ENCODE measurements at places on chromosomes 3 and 15. TPM values are rescaled to one million over a fixed set of nuclear protein-coding genes. Genes with fewer than 3 reads are reported as not detected.
A peak's percentile ranks its signal among the peaks of the same experiment; 100 is the strongest.

Gene FAM174B
- polyA plus RNA-seq = 10.9 TPM

DNA sequence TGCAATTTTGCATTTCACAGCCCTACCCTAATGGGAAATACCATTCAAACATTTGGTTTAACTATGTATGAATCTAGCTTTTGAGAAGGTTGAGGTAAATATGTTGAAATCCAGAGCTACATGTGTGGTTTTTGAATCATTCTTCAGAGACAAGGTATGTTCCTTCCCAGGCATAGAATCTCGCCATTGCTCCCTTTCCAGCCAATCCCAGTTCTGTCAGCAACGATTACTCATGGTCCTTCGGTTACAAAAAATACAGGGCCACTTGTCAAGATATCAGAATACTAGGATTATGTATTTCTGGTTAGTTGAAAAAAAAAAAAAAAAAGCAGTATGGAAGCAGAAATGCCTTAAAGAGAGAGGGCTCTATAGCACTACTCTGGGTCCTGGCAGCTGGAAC, 182.4 kb downstream of the RBMS3 start:
- DNase-seq = no peak

- no peak for DNase-seq
These were observed 168.7 kb upstream of the STAC start for GRCh38 chr3:36211652-36211999.

- no peak for DNase-seq
These were observed 316.6 kb downstream of the EDEM1 start for GRCh38 chr3:5504135-5504534.

DNA sequence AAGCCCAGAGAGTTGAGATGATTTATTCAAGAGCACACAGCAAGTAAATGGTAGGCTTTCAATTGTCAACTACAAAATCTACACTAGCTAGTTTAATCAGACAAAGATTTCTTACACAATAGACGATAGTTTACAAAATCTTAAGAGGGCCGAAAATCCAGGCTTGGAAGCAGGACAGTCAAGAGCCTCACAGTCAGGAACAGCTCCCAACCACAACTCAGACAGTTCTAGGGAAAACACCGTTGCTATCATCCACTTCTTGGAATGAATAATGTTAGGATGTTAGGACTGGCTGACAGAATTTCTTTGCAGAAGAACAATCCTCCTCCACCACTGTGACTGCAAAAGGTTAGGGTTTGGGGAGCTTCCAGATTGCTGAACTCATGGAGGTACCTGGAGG, 290.8 kb upstream of the ZPLD1 start:
- DNase-seq = no peak

Gene SLC35G2
- 5.6 TPM for polyA plus RNA-seq

DNA sequence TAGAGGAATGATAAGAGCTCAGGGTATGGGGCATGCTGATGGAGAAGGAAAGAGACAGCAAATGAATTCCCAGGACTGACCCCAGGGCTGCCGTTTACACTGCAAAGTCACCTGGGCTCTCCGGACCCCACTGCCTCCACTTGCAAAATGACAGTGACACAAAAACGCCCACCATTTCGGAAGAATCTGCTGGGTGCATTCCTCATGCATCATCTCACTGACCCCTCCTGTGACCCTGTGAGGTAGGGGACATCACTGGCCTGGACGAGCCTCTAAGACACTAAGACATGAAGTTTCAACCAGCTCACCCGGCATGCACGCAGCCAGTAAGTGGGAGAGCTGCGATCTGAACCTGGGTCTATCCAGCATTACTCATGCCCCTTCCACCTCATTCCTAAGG, 60.3 kb downstream of the PCSK6 start:
- DNase-seq = no peak

GRCh38 chr3:45773714-45774449, 22.5 kb downstream of the SLC6A20 start:
- DNase-seq = no peak

Gene MINAR1
- under 0.01 TPM for polyA plus RNA-seq

Gene CPLX3
- 14.6 TPM for polyA plus RNA-seq

DNA sequence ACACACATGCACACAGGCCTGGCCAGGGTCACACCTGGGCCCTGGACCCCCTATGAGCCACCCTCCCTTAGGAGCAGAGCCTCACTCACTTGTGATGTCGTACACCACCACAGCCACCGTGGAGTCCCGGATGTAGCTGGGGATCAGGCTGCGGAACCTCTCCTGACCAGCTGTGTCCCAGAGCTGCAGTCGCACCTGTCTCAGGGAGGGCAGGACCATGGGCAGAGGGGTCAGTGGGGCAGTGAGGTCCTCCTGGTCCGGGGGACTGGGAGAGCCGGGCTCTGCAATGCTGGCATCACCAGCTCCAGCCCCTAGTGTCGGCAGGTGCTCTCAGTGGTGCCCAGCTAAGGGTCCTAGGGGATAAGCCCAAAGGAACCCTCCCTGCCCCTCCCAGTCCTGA, 35.6 kb downstream of the SRPRB start:
- no peak for DNase-seq

Gene UTS2B
- polyA plus RNA-seq = 0.22 TPM

DNA sequence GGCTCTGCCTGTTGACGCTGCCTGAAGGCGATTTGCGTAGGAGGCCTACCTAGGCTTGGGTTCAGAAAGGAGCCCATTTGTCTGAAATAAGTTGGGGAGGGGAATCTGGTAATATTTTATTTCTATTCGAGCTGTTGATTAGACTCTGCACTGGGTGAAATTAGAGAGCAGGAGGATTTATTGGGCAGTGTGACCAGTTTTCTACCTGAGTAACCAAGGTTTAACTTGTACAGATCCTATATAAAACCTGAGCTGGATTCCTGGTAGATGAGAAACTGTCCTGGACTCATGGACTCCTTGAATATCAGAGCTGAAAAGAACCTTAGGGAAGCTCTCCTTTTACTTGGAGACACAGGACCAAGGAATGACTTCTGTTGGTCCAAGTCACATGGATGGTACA, 19.6 kb upstream of the GPR156 start:
- DNase-seq = no peak

DNA sequence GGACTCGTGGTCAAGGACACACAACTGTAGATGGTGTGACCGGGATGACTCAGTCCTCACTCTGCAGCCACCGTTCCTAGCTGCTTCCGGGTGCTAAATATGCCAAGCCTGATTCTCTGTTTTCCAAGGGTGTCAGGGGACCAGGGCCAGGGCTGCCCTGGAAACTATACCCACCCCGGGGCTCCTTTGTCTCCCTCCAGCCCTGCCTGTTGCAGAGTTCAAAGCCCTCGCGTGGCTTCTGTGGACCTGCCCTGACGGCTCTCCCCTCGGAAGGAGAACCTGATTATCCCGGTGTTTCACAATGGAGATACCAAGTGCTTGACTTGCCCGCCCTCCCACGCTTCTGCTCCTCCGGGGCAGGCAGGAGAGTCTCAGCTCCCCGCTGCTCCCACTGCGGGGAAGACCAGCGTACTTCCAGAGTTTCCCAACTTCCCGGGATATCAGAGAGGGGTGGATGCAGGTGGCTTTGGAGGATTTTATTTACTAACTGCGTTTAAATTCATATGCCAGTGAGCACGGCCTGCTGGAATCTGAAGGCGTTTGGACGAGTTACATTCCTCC, 125.0 kb downstream of the ASB7 start:
- no peak for DNase-seq

- DNase-seq = peak; percentile 31
These were observed 35.5 kb upstream of the PLCL2 start for GRCh38 chr3:16849229-16849628.

DNA sequence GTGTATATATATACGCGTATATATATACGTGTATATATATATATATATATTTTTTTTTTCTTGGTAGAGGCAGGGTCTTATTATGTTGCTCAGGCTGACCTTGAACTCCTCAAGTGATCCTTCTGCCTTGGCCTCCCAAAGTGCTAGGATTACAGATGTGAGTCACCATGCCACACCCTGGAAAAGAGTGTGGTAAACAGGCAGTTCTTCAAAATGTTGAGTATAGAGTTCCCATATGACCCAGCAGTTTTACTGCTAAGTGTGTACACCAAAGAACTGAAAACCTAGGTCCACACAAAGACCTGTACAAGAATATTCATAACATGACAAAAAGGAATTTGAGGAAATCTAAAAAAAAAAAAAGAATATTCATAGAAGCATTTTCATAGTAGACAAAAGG, 71.8 kb upstream of the GCNT3 start:
- no peak for DNase-seq

Gene FSTL1
- polyA plus RNA-seq = 54.4 TPM

Gene SAMD7
- polyA plus RNA-seq = not detected

DNA sequence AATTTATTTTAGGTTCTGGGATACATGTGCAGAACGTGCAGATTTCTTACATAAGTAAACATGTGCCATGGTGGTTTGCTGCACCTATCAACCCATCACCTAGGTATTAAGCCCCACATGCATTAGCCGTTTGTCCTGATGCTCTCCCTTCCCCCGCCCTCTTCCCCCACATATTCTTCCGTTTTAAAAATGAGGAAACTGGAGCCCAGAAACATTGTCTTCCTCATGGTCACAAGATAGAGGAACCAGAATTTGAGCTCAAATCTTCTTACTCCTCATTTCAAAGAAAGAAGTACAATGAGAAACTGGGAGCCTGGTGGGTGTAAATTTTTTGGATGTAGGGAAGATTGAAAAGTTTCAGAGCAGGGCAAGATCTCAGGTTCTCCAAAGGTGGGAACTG, 56.1 kb upstream of the USP3 start:
- no peak for DNase-seq

DNA sequence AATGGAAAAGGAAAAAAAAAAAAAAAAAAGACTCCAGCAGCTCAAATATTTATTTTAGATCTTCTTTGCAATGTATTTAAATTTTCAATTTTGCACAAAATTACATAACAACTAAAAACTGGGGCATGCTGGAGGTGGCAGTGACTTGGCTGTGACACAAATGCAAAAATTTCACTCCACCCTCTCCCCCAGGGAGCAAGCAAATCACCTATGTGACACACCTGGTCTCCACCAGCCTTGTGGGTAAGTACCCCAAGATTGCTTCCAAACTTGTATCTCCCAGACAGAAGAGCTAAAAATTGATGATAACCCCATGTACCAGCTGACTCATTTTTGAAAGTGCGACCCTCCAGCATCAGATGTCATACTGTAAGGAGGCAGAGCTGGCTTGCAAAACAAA, 32.0 kb downstream of the UBE3A start:
- no peak for DNase-seq

DNA sequence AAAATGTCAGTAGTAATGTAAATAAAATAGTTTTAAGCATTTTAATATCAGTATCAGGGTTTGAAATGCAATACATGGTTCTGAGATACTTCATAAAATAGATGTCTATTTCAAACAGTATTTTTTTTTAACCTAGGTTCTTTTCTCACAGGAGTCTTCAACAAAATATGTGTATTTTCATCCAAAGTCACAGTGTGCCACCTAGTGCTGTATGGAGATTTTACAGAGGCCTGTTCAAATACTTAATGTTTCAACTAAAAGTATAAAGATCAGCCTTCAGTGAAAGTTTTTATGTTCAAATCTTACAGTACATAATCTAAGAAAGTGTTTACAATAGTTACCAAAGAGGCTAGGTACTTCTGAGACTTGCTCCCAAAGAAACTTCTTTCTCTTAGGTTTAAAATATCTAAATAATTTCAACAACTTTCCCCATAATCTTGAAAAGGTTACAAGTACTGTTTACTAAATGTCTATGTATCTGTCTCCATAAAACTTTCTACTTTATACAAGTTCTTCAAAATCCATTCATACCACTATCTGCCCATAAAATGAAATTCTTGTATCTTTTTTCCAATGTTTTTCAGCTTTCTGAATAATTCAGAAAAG, 38.3 kb downstream of the SCAPER start:
- DNase-seq = no peak

DNA sequence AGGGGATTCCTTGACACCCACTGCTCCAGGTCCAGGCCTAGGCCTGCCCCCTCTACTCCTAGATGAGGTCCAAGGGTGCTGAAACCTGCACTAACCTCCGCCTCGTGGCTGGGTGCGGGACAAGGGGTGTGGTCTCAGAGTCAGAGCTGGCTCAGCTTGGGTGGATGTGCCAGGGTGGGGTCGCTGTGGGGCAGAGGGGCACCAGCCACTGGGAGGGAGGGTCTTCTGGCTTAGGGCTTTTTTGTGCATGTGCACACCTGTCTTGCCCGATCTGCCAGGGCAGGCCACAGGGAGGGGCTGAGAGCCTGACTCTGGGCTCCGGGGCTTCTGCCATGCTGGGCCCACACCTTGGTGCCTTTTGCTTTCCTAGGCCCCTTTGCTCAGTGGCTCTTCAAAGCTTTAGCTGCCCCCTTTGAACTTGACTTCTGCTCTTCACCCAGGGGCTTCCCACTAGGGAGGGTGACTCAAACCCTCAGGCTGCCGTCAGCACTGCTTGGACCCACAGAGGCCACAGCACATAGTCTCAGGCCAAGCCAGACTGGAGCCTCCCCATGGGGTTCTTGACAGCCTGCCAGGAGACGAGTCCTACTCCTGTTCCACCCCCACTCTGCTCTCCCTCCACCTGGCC, 73.0 kb downstream of the KLF13 start:
- DNase-seq = no peak

GRCh38 chr3:100316641-100317069, 17.9 kb upstream of the NIT2 start:
- no peak for DNase-seq

Gene TNFAIP8L3
- polyA plus RNA-seq = 14.4 TPM

Gene TMCO5A
- not detected for polyA plus RNA-seq

Data from heart right ventricle (tissue), 16 donors.